Stimulated activated CD4-positive, alpha-beta T cell treated with anti-CD3 and anti-CD28 coated beads, Interleukin-4, amount 100 ng/mL, for 1 hour (primary cell): ENCODE measurements at places on chromosomes 2 and 18.

DNA sequence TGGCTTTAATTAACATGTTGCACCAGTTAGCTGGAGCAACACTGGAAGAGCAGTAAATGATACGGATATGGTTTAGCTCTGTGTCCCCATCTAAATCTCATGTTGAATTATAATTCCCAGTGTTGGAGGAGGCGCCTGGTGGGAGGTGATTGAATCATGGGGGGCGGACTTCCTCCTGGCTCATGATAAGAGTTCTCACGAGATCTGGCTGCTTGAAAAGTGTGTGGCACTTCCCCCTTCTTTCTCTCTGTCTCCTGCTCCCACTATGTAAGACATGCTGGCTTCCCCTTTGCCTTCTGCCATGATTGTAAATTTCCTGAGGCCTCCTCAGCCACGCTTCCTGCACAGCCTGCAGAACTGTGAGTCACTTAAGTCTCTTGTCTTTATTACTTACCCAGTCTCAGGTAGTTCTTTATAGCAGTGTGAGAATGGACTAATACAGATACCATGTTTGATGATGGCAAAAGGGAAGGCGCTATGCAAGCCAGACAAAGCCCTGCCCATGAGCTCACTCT lies 963.6 kb downstream of the SOCS6 start:
- DNase-seq, result no peak

GRCh38 chr2:68452158-68452900 lies 14.8 kb downstream of the FBXO48 start:
- DNase-seq, result no peak

GRCh38 chr2:65325066-65325465 lies 97.4 kb downstream of the ACTR2 start:
- no peak for DNase-seq

DNA sequence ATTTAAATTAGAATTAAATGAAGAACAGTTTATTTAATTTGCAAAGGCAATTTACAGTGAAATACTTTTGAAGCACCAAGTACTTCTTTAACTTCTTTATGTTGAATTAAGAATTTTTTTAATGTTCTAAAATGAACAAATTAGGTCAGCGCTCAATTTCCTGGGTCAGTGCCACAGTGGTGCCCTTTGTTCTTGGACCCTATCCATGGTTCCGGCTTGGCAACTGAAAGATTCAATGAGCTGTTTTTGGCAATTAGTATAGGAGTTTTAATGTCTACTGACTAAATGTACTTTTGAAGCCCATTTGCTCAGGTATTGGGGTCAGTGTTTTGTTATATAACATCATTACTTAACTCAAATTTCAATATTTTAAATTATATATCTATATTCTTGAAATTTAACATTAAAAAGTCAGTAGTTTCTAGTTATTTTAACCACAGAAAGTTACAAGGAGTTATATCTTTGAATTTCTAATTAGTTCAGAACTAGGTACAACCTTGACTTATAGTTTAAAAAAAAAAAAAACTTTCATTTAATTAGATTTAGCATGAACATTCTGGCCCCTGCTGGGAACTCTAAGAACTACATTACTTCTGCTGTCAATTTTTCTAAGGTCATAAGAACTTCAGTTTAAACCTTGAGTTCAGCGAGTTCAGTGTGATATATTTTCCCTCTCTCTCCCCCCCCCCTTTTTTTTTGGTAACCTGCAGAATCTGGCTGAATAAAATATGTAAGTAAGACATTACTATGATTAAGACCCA lies 7.6 kb upstream of the MSTN start:
- DNase-seq, result no peak

DNA sequence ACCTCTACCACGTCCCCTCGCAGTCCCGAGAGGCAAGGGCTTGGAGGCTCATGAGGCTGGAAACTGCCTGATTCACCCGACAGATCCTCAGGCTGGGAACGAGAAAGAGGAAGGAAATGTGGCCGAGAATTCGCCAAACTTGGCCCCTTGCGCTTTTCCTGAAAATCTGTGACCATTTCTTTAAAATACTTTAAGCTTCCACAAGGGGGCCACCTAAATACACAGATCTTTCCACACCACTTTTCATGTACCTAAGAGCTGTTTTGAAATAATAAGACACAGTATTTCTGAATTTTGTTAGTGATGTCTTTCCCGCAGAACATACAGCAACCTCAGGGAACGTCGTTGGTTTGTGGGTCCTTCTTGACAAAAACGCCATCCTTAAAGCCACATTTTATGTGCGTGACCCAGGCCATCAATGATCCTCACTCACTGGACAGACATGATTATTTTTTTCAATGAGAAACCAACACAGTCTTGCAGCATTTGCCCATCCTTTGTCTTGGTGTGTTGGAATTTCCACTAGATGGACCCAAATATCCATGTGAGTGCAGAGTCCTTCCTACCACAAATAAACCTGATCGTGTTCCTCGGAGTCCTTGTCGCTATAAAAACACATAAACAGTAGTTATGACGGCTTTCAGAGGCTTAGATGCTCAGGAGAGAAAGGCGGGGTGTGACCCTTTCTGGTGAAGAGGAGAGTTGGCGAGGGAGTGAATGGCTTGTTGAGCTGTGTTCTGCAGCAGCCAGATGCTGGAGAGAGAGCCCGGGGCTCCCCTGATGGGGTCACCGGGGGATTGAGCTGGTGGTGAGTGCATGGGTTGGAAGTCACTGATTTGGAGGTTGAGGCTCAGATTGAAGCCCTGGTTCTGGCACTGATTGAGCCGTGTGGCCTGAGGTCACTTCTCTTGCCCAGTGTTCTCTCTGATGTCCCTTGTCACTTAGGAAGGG lies 25.0 kb downstream of the DCDC2C start:
- DNase-seq, result no peak

DNA sequence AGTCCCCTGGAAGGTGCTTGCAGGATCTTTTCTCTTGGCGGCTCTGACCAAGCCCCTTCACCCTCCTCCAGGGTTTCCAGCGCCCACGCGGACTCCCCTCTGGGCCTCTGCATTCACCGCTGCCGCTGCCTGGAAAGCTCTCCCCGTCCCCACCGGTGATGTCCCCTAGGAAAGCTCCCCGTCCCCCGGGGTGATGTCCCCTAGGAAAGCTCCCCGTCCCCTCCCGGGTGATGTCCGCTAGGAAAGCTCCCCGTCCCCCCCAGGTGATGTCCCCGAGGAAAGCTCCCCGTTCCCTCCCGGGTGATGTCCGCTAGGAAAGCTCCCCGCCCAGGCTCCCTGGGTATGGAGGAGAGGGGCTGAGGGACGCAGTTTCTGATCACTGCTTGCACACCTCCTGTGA lies 27.9 kb downstream of the ZAP70 start:
- DNase-seq, result no peak

GRCh38 chr18:37440206-37440605 lies 125.4 kb downstream of the CELF4 start:
- DNase-seq, result no peak

- peak; percentile 18 for DNase-seq
These were observed 38.4 kb downstream of the SLC9A2 start for GRCh38 chr2:102657770-102658169.
